ENCODE measurements at places on chromosomes 1 and 21.

- peak; percentile 47 for DNase-seq
Observed at GRCh38 chr1:104856091-104856490, 1106.4 kb downstream of the AMY1C start.

DNA sequence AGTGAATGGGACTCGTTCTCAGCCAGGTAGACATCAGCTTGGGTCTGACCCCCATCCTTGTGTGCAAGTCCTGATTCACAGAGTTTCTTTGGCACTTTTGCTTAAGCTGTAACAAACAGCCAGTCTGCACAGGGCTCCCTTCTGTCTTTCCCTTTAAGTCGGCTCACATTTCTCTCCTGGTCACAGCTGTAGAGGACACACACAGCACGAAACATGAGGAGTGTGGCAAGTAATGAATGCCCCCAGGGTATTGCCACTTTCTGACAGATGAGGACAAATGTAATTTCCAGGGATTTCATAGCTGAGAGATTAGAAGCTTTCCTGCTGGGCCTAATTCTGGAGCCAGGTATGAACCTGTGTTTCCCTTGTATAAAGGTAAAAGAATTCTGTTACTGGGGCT lies 423.5 kb downstream of the KIF26B start:
- DNase-seq = no peak

DNA sequence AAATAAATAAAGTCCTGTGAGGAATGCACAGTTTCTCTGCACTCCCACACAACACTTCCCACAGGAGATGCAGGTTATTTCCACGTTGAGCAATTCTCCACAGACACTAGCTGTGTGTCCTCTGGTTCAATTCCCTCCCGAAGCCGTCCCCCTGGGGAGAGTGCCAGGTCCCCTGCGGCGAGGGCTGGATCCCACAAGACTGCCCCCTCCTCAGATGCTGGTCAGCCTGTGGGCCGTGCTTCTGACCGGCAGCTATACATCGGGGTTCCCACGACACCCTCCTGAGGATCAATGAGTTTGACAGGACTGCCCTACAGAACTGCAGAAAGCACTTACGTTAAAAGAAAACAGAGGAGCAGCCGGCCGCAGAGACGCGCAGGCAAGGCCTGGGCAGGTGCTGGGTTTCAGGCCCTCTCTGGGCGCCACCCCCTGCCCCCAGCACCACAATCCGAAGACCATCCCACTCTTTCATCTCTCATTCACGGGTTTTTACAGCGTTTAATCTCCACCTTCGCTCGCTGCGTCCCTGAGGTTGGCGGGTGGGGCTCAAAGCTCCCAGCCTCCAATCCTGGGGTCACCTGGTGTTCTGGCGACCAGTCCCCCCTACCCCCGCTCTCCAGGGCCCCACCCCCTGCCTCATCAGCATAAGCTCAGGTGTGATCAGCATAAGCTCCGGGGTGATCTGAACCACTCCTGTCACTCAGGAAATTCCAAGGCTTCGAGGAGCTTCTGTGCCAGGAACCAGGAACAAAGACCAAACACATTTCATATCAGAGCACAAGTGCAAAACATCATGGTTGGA lies 9.3 kb downstream of the SLC35E2B start:
- peak; percentile 35 for DNase-seq

DNA sequence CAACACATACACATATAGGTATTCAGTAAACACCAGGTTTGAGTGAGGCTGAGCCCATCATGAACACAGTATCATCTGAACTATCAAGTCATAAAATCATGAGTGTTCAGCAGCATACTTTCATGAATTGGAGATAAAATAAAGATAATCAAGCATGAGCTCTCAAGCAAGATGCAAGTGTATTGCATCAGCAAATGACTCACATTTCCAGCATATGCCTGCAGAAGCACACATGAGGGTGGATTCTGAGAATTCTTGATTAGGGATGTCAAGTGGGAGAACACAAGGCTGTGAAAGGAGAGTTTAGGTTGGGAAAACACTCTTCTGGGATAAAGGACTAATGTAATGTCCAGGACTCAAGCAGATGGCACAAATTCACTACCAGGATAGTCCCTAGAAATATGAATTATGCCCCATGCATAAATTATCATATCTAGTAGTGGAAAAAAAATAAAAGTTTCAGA lies 299.2 kb downstream of the SRGAP2C start:
- DNase-seq = no peak

- no peak for DNase-seq
Observed at GRCh38 chr1:62573675-62574074, 23.6 kb upstream of the ANGPTL3 start.

GRCh38 chr1:204917802-204918201 lies 47.1 kb downstream of the NFASC start:
- DNase-seq = no peak

DNA sequence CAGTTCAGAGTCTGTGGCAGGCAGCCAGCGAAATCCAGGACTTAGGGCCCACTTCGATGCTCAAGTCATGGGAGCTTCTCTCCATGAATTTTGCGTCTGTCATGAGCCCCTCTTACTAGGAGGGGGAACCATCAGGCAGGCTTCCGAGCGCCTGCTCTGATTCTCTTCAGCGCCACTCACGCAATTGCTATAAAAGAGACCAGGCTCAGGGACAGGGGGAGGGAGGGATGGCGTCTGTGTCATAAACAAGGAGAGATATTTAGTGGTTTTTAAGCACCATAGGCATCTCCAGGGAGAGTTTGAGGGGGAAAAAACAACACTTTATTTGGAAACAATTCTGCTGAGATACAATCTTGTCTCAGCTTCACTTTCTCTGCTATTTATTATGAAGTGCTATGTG lies 60.6 kb downstream of the NAV1 start:
- no peak for DNase-seq

DNA sequence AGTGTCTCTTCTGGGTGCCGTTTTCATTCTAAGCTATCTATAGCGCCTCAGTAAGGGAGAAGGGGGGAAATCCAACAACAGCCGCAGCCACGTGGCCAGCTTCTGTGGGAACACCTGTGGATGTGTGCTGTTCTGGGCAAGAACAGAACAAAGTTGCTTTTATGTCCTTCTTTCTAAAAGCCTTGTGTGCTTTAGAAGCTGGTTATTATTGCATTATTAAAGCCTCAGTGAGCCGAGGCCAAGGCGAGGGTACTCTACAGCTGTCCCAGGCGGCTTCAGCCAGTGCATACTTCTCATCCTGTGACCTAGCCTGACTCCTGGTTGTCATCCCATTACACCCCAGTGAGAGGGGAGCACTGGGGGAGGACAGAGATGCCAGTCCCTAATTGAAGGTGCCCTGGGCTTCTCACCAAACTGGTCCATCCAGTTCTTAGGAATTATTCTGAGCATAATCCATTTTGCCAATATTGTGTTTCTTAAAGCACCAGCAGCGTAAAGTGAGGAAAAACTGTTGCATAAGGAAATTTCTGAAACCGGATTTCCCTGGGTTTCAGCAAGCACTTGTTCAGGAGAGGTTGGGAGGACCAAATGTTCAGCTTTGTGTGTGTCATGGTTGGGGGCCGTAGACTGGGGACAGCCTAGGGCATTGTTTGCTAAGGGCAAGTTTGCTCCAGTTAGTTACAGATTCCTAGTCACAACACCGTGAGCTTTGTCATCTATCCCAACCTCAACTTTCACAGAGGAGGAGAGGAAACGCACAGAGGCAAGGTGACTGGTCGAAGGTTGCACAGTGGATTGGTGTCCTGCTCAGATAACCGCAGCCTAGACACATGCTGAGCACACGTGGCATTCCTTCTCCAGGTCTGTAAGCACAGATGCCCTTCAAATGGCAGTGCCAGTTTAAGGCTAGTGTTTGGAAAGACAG lies 61.0 kb upstream of the ATP1A1 start:
- DNase-seq = no peak

DNA sequence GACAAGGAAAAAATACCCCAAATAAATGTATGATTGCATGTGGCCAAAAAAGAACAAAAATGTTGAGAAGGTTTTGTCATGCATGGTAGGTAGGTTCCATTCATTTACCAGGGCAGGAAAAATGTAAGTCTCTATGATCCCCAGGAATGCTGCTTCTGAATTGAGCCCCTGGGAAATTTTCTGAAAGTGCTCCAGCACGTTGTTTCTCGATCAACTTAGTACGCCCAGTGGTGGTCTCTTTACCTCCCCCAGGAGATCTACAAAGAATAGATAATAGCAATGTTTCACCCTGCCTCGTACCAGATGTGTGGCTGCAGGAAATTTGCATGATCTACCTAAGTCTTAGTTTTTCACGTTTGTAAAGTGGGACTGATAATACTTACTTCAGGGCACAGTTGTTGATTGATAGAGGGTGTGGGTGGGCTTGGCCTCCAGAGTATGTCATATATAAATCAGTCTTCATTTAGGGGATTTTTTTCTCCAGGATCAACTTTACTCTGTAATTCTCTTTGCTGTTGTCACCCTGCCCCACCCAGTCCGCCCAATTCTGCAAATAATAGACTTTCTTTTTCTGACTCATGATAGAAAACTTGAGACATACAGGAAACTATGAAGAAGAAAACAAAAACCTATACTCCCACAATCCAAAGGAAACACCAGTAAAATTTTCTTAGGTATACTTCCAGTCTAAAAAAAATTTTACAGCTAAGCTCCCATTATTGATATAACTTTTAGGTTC lies 462.0 kb upstream of the RUNX1 start:
- DNase-seq = no peak
